Fibroblast of skin of left quadriceps (primary cell): ENCODE measurements at places on chromosomes 4 and X.

- no peak for DNase-seq
Measured at GRCh38 chr4:6087669-6088341, 69.6 kb upstream of the C4orf50 start.

DNA sequence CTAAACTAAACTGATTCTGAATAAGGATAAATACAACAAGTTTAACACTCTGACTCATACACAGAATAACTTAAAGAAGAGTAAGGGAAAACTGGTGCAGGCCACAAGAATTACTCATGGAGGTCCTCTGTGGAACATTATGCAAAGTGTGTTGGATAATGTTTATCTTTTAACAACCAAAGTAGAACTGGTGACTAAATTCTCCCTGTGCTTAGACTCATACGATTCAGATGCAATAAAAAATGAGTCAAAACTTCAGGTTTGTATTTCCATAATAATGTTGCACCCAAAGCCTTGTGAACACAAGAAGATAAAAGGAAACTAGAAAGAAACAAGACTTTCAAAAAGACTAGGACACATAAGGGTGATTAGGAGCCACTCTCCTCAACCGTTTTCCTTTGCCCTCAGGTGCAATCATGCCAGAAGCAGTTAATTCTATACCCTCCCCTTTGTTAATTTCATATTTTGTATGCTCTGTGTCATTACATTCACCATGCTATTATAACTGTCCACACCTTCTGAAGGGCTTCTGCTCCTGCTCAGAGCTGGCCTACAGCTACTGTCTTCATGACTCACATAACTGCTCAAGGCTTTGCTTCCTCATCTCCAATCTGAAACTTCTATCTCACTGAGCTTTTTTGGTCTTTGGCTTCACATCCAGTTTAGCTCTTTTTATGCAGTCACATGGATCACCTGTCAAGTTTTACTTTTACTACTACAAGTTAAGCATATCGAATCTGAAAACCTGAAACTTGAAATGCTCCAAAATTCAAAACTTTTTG lies 60.2 kb downstream of the KCNIP4 start:
- DNase-seq: peak; percentile 79

- no peak for DNase-seq
Measured at GRCh38 chr4:23769406-23769805, 120.4 kb downstream of the PPARGC1A start.

- DNase-seq: no peak
Measured at GRCh38 chr4:40437741-40438383, 102.7 kb downstream of the CHRNA9 start.

DNA sequence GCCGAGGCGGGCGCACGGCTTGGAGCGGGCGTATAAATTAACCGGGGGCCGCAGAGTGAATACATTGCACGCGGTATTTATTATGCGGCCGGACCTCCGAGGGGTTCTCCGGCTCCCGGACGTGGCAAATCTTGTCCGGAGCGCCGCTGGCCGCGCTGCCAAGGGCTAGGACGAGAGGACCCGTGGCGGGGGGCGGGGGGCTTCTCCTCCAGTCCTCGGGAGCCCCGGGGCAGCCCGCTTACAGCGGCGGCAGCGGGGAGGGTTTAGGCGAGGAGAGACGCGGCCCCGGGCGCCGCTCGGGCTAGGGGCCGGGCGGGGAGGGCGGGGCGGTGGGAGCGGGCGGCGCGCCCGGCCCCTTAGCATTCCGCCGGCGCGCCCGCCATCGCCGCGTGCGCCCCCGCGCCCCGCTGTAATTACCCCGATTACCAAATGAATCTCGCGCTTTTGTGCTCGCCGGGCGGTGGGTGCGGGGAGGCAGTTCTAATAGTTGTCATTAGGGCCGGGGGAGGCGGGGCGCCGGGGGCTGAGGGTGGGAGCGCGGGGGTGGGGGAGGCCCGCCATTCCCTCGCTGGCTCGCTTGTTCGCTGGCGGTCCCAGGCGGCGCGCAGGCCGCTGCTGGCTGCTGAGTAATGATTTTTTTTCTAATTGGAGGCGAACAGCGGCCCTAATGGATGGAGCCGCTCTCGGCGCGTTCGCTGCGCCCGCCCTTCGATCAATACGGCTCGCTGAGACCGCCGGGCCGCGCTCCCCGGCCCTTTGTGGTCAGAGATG lies 276.6 kb downstream of the BCOR start:
- no peak for DNase-seq

DNA sequence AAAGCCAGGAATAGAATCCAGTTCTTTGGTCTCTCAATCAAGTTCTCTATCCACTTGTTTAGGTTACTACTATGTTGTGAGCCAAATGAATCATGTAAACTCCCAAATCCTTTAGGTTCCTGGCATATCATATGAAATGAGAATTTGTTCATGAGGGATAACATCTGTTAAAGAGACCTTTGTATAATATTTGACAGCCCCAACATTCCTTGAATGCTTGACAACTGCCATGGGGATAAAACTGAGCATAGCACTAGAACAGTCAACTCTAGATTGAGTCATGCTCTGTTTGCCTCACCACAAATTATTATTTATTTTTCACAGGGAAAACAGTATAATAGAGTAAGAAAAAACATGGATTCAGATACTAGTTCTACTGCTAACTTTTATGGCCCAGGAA lies 93.3 kb downstream of the NAA11 start:
- peak; percentile 42 for DNase-seq

DNA sequence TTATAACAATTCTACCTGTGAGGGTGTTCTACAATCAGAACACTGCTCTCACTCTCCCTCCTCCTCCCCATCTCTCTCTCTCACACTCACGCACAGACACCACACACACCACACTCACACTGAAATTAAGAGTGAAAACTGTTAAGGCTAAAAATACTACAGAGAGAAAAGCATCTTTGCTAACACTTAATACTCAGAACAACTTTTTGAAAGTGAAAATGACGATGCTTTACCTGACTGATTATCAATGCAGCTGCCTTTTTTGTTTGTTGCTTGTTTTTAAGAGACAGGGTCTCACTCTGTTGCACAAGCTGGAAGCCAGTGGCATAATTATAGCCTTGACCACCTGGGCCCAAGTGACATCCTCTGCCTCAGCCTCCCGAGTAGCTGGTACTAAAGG lies 222.4 kb downstream of the APBB2 start:
- no peak for DNase-seq

DNA sequence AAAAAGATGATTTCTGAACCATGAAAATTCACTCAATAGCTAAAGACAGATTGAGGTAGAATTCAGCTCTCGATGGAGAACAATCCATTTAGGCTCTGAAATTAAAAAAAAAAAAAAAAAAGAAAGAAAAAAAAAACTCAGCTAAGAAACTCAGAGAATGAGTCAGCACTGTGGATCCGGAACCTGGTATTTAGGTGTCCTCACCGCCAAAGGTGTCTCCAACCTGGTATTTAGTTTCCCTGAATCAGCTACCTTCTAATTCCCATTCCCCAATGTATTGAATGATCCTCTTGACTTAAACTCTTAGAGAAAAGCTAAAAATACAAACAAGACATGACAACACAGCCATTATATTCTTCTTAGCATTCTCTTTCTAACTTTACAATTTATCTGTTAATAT lies 150.3 kb upstream of the RASGEF1B start:
- no peak for DNase-seq

- no peak for DNase-seq
Measured at GRCh38 chr4:665751-666435, 8.2 kb downstream of the ATP5ME start.

- peak; percentile 18 for DNase-seq
Measured at GRCh38 chr4:42371305-42372252, 25.7 kb upstream of the SHISA3 start.

GRCh38 chr4:121939690-121940089 lies 12.2 kb downstream of the TRPC3 start:
- no peak for DNase-seq

GRCh38 chr4:119048446-119048845 lies 87.2 kb upstream of the MYOZ2 start:
- DNase-seq: no peak

DNA sequence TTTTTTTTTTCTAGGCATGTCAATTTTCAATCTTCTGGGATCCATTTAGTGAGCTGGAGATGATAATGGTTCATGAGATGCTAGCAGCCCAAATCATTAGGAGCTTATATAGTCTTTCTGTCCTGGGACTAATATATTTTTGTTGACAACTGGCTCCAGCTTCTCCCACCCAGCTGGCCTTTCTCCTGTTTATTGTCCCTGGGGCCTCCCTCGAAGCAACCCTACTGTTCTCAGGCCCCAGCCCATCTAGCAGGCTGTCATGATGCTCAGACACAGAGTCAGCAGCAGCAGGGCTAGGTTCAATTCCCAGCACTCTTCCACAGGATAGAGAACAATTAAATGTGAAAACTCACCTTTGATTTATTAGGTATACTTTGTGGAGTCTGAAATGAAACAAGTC lies 127.6 kb upstream of the MID1 start:
- DNase-seq: no peak
